Stimulated activated CD4-positive, alpha-beta T cell treated with anti-CD3 and anti-CD28 coated beads, Interleukin-12 subunit alpha, Interleukin-12 subunit beta, amount 100 ng/mL, for 24 hours (primary cell): ENCODE measurements at places on chromosomes 13 and 19.

GRCh38 chr13:39557285-39557955 is 45.6 kb downstream of the LHFPL6 start:
- DNase-seq = no peak

- DNase-seq = peak; percentile 13
Observed at GRCh38 chr19:23070353-23071146, 46.3 kb upstream of the ZNF730 start.

DNA sequence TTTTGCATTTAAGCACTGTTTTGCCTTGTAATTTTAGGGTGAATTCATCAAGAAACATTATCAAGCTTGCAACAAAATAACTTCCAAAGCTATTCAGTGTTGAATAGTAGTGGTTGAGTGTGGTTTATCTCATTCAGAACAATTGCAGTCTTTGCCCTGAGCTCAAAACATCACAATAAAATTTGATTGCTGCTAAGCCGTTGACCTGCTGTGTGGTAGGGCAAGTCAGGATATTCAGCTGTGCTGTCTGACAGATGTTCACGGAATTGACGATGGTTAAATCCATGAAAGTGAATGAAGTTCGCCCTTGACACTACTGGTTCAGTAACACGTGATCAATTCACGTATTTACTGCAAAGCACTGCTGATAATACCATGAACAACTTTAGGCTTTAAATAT is 66.9 kb downstream of the GJA3 start:
- DNase-seq = no peak

GRCh38 chr13:65882810-65883209 is 1347.3 kb downstream of the PCDH9 start:
- DNase-seq = no peak

- no peak for DNase-seq
Observed at GRCh38 chr13:84130495-84131114, 248.3 kb upstream of the SLITRK1 start.

- no peak for DNase-seq
Observed at GRCh38 chr19:34984287-34984686, 15.8 kb upstream of the GRAMD1A start.

DNA sequence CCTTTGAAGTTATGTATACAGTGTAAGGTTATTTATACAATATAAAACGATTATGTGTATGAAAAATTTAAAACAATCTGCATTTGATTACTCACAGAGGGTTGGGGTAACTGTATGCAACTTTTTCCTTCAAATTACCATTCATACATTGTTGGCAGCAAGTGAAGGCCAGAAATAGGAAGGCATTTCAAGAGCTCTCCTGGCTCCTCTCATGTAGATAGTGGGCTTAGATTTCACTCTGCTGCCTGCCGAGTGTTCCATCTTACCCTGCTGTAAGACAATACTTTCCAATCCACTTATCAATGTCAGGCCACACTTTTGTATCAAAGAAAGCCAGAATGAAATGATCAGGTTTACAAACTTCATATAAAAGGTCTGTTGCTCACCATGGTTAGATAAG is 245.2 kb downstream of the DNAJC15 start:
- DNase-seq = no peak

DNA sequence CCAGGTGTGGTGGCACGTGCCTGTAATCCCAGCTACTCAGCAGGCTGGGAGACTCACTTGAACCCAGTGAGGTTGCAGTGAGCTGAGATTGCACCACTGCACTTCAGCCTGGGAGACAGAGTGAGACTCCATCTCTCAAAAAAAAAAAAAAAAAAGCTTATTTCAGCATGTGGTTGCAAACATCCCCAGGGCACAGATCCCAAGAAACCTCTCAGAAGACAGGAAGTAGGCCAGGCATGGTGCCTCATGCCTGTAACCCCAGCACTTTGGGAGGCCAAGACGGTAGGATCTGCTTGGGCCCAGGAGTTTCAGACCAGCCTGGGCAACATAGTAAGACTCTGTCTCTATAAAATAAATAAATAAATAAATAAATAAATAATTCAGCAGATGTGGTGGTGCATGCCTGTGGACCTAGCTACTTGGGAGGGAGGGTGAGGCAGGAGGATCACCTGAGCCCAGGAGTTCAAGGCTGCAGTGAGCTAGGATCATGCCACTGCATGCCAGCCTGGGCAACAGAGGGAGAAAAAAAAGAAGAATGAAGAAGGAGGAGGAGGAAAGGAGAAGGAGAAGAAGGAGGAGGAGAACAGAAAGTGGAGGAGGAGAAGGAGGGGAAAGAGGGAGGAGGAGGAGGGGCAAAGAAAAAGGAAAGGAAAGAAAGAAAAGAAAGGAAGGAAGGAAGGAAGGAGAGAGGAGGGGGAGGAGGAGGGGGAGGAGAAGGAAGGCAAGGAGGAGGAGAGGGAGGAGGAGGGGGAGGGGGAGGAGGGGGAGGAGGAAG is 4.3 kb upstream of the LRRC8E start:
- no peak for DNase-seq

- DNase-seq = no peak
Observed at GRCh38 chr13:60370343-60370742, 26.7 kb upstream of the TDRD3 start.

DNA sequence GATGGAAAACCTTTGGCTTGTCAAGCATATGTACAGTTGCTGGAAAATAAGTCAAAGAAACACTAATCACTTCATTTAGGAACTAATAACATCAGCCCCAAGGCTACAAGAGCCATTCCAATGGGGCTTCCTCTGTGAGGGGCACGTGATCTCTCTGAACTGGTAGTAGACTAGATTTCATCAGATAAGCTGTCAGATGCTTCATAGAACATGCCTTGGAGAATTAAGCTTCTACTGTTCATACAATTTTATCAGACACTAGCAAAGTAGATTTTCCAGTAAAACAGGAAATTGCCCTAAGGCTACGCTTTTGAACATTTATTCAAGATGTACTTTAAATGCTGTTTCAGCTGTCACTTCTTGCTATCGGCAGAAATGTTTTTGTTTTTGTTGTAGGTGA is 107.8 kb downstream of the EDNRB start:
- no peak for DNase-seq

DNA sequence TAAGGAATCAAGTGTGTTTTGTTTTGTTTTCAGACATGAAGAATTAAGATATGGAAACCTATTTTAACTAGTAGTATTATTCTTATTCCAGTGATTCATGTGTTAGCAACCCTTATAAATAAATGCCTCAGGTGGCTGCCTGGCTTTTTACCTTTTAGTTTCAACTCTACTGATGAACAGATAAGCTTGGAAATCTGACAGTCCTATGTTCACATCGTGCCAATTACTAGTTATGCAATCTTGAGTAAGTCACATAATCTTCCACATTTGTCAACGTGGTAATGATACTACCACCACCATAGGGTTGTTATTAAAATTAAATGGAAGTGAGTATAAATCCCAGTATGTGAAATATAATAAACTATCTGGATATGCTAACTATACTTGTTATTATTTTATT is 64.3 kb downstream of the TBC1D4 start:
- DNase-seq = no peak

GRCh38 chr13:113599391-113599790 is 14.8 kb downstream of the TFDP1 start:
- DNase-seq = no peak

GRCh38 chr13:97456047-97456446 is 22.1 kb downstream of the RAP2A start:
- no peak for DNase-seq

DNA sequence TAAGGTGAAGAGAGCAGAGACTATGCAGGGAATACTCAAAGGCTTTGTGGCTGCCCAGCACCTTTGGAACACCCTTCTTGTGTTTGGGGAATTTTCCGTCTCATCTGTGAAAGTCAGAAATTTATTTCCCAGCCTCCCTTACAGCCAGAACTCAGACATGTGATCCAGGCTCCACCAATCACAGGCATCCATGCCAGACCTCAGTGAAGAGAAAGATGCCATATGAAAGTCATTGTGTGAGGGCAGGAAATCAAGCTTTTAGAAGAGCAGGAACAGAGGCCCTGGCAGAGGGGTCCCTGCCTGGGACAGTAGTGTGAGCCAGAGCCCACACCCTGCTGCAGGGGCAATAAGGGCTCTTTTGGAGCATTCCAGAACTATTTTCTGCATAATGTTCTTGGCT is 12.1 kb downstream of the CCDC70 start:
- no peak for DNase-seq

GRCh38 chr13:50627111-50627510 is 216.4 kb downstream of the DLEU7 start:
- no peak for DNase-seq

- peak; percentile 55 for DNase-seq
Observed at GRCh38 chr19:47573071-47574026, at the start of gene ZNF541. Gene ZNF541, minus strand, starts transcription at chr19:47573148. Its CDS starts 17,292 bp downstream, at chr19:47555856.

- no peak for DNase-seq
Observed at GRCh38 chr19:13864667-13865570, 12.0 kb upstream of the NANOS3 start.

GRCh38 chr19:49155820-49156346 is 687 bp upstream of the HRC start:
- no peak for DNase-seq

DNA sequence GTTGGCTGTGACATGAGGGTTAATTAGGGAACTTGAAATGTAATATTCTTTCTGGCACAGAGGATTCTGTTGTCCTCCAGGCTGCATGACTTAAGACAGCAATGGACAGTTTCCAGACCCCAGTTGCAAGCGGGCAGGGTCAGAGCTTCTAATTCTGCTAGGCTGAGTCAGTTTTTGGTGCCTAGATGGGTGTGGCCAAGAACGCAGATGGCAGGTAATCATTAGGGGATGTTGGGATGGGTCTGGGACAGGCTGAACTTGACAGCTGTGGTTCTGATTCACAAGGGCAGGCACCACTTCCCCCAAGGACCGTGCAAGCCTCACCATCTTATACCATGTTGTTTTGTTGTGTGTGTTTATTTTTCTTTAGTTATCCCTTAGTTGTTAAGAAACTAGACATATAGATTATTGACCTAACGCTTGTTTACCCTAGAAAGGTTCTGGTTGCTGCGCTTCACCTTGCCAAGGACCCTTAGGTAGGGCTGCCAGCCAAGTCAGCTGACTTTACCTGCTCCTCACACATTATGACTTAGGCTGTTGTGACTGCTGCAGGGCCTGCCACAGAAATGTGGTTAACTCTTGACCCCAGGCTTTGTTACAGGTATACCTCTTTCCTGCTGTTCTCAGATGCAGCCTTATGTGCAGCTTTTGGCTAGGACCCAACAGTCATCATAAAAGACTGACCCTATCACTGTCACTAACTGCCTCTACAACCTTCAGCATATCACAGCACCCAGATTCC is 117.7 kb upstream of the KLF12 start:
- DNase-seq = no peak

- DNase-seq = no peak
Observed at GRCh38 chr13:111130116-111130508, 15.0 kb downstream of the ARHGEF7 start.

- no peak for DNase-seq
Observed at GRCh38 chr13:105196052-105196451, 1339.4 kb downstream of the EFNB2 start.

DNA sequence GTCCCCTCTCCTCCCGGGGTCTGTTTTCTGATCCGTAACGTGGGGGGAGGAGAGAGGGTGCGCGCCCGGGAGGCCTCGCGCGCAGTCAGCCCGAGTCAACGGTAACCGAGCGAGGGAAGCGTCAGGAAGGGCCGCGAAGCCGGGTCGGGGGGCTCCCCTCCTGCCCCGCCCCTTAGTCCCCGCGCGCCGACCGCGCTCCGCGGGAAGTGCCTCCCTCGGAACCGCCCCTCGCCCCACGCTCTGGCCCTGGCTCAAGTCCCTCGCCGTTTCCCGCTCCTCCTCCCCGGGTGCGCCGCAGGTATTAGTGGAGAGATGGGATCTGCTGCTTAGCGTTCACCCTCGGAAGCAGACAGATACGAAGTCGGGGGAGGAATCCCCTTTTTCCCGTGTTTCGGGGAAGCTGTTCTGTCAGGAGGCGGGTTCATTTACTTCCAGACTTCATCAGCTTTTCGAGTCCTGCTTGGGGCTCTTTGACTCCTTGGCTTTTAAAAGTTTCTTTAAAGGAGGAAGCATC is 770 bp downstream of the HNRNPM start:
- DNase-seq = peak; percentile 32

GRCh38 chr13:103634066-103634465 is 567.8 kb upstream of the SLC10A2 start:
- DNase-seq = no peak

- no peak for DNase-seq
Observed at GRCh38 chr13:49220036-49220855, at the start of gene MLNR. Gene MLNR, plus strand, starts transcription at chr13:49220338. Its CDS starts 0 bp downstream, at chr13:49220338.

GRCh38 chr19:18741124-18742121 is 49.7 kb downstream of the COMP start:
- no peak for DNase-seq

GRCh38 chr19:45103156-45103507 is 10.2 kb downstream of the PPP1R37 start:
- DNase-seq = no peak

GRCh38 chr19:50417111-50418081 is 1.3 kb upstream of the SPIB start:
- no peak for DNase-seq

- no peak for DNase-seq
Observed at GRCh38 chr13:92197669-92198068, 799.2 kb downstream of the GPC5 start.

DNA sequence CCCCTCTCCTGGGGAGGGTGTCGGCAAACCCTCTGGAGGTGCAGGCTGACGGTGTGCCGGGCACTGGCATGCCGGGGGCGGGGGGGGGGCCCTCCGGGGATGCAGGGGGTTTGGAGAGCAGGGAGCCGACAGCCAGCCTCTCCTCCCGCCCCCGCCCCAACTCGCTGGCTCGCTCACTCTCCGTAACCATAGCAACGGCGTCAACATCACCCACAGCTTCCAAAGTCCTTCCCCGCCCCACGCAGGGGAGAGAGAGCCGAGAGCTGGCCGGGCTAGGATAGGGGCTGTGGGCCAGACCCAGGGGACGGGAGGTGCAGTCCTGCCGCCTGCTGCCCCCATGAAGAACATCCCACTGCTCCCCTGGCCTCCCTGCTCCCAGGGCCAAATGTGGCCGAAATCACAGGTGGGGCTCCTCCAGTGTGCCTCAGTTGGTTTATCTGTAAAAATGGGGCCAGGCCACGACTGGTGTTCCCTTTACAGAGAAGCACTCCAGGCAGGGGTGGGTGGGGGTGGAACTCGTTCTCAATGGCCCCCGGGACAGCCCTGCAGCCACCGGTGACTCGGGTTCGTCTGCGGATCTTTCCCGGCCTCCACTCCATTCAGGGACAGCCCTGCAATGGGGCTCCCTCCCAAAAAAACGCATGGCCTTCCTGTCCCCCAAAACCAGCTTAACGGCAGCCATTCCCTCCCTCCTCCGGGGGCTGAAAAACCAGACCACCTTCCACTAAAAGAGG is 3.2 kb downstream of the KLF16 start:
- DNase-seq = no peak

DNA sequence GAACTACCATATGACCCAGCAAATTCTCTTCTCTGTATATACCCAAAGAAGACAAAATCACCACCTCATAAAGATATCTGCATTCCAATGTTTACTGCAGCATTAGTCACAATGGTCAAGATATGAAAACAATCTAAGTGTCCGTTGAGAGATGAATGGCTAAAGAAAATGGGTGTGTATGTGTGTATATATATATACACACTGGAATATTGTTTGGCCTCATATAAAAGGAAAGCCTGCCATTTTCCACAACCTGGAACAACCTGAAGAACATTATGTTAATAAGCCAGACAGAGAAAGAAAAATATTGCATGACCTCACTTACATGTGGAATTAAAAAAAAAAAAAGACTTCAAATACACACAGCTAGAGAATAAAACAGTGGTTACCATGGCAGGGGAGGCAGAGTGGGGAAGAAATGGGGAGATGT is 29.5 kb upstream of the RBM26 start:
- DNase-seq = no peak
